Ureter (tissue), 1 donor: ENCODE measurements at places on chromosomes 4 and X.
A peak's percentile ranks its signal among the peaks of the same experiment; 100 is the strongest.

DNA sequence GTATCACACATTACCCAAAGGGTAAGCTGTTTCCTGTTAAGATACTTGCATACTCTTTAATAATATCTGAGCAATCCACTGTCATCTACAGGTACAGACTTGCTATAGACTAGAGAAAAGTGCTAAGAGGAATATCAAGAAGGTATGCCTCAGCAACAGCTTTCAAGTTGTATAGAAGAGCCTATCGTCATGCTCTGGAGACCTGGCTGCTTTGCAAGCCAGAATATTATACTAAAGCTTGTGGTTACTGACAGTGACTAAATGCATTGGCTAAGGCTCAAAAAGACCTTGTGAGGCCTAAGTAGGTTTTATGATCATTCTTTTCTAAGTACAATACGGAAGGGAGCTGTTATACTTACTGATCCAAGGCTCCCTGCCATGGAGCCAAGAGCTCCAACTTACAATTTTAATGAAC is 11.3 kb downstream of the LAMP2 start:
- no peak for DNase-seq

DNA sequence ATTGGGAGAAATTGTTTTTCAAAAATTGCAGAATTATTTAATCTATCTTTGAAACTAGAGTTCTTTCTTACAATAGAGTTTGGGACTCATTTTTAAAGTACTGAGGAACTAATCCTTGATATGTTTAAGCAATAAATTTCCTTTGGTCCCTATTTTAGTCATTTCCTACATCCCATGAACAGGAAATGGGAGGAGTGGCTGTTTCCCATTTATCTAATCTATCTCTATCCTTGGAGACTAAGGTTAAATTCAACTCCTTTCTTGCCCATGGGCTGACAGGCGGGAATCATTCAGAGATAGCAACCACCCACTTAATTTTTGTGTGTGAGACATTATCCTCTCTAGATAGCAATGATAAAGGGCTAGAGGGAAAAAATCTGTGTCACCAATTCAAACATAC is 131.6 kb upstream of the EMCN start:
- DNase-seq, result no peak

DNA sequence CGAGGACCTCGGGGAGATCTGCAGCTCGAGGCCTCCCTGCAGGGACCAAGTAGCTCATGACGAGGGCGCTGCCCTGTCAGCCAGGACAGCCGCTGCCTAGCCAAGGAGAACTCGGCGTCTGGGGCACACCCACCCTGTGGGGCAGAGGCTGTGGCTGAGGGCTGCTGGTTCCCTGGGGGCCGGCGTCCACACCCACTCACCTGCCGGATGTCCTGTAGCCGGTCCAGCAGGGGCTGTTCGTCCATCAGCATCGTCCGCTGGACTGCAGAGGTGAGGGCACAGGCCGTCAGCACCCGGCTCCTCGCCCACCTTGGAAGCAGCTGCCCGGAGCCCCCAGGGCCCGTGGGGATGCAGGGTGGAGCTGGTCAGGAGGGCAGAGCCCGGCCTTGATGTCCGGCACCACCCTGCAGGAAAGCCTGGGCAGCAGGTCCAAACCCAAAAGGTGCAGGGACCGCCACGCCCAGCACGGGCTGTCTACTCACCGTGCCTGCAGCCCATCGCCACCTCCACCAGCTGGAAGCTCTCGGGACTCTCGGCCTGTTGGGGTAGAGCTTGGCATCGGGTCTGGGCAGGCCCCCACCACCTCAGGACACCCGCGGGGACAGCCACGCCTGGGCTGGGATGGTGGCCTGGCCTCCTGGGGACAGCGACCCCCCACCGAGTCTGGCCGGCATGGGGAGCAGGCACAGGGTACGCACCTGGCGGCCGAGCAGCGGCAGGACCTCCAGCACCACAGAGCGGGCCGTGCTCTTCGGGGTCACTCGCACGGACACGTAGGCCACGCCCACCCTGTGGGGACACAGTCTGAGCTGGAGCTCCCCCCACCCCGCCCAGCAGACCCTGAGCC is 6.9 kb downstream of the DGKQ start:
- DNase-seq, result no peak

DNA sequence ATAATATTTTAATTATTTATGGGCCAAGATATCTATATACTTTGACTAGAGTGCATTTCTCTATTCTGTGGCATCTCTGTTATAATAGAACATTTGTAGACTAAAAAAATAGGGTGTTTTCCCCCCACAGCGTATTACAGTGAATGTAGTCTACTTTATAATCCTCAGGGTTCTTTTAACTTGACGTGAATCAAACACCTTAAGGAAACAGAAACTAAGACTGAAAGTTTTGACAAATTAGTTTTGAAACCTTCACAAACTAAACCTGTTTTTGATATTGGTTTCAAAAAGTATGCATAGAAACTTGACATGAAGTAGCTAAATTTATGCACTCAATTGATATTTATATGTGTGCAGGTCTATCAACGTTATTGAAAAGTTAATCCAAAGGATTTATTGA is 1963.1 kb upstream of the TENM3 start:
- no peak for DNase-seq

DNA sequence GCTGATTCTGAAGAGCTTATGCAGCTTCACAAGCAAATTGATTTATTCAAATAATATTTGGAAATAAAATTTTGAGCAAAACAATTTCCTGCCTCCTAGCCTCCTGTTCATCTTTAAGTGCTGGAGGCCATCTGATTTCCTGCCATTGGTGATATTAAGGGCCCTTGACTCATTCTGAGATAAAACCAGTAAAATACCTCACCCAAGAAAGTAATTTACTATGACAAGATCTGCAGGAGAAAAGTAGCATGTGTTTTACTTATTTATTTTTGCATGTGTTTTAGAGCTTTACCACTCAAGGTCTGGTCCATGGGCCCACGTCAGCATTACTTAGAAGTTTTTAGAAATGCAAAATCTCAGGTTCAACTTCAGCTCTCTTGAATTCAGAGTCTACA is 67.7 kb downstream of the DCLK2 start:
- DNase-seq, result no peak

DNA sequence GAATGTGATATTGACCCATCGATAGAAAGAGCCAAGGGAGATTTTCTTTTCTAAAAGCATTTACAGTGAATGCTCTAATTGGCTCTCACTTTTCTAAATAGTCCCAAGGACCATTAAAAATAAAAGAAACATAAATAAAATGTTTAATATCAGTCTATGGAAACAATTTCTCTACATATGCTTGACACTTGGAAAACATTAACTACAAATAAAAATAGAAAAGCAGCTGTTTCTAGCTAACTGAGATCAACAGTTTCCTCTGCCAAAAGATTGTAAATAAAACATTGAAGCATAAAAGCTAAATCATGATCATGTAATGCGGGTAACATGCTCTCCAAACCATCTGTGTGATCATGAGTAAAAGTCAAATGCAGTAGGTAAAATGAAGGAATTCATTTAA is 49.7 kb downstream of the CORIN start:
- DNase-seq, result no peak

GRCh38 chr4:23945451-23946017 is 55.7 kb upstream of the PPARGC1A start:
- DNase-seq, result peak; percentile 76

DNA sequence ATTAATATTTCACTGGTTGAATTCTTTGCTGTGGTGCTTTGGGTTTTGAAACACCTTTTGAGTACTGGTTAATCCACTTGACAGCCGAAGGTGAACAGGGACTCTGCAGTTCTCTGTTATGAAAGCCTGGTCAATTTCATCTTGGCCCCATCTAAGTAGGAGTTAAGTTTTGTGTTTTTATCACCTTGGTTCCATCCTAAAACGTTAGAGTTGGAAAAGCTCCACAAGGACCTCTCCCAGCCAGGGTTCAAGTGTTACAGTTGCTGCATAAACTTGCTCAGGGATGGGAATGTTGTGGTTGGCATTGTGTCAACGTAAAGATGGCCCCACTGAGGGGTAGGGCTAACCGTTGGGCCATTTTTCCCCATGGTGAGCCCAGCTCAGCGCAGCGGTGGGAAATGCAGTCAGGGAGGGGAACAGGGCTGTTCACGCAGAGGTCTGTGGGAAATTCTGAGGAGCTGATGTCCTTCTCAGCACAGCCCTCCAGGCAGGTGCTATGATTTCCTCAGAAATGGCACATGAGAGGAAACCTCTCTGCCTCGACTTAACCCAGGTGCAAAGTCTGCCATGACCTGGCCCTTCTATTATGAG is 188.7 kb downstream of the STIM2 start:
- DNase-seq, result peak; percentile 9

GRCh38 chr4:102586644-102587021 is 85.5 kb downstream of the NFKB1 start:
- no peak for DNase-seq

GRCh38 chrX:152861116-152861515 is 30.3 kb downstream of the NSDHL start:
- no peak for DNase-seq

GRCh38 chrX:54043541-54044125 is 640 bp downstream of the PHF8 start:
- peak; percentile 46 for DNase-seq
